ENCODE measurements at places on chromosomes 13 and 19.

DNA sequence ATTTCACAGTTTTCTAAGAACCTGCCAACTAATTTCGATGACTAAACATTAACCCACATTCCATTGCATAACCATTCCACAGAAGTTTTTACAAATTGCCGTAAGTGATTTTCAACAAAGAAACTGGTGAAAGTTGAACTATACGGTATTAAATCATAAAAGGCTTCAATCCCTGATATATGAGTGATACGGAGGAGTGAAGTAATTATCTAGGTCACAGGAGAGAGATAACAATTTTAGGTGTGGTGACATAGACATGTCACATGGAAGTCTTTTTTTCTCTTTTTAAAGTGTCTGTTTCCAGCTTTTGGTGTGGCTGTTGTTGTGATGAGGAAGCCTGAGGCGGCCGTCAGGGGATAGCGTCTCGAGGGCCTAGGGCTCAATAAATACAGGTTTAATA, 29.4 kb downstream of the TBC1D4 start:
- DNase-seq: no peak

GRCh38 chr19:584240-585001, 5.3 kb upstream of the HCN2 start:
- no peak for DNase-seq

DNA sequence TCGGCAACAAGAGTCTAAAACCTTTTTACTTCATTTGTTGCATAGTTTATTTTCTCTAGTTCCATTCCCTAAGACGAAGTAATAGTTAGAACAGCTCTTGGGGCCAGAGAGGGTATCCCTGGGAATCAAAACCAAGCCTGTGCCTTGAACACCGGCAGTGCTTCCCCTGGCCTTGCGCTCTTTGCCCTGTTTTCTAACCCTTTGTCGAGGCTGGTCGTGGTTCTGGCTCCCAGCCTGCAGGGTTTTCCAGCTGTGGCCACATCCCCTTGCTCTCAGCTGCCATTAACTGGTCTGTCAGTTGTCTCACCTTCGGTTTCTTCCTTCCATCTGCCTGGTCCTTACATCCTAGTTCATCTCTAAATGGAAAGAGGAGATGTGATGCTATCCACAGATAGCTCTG, 61.0 kb downstream of the HSPH1 start:
- no peak for DNase-seq

GRCh38 chr13:96744367-96745331, 249.6 kb downstream of the OXGR1 start:
- no peak for DNase-seq

DNA sequence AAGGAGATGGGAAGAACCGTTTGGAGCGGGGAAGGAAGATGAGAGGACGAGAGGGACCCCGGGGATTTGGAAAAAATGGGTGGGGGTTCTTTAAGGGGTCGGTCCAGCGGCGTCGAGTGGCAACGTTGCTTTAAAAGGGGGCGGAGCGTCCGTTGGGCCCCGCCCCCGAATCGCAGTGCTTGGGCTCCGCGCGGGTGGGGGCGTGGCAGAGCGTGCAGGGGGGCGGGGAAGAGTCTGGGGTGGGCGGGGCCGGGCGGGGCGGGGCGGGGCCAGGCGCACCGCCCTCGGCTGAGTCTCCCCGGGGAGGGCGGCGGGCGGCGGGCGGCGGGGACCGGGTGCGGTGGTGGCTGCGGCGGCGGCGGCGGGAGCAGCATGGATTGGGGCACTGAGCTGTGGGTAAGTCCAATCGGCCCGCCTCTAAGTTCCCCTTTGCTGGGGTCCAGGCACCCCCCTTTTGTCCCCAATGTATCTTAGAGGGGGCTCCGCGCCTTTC, at the start of gene TRIP10:
TRIP10 (plus strand) TSS at position 291 of the 493 bp plus-strand sequence; CDS start at position 373, 82 bp downstream.
- DNase-seq: peak; percentile 61

DNA sequence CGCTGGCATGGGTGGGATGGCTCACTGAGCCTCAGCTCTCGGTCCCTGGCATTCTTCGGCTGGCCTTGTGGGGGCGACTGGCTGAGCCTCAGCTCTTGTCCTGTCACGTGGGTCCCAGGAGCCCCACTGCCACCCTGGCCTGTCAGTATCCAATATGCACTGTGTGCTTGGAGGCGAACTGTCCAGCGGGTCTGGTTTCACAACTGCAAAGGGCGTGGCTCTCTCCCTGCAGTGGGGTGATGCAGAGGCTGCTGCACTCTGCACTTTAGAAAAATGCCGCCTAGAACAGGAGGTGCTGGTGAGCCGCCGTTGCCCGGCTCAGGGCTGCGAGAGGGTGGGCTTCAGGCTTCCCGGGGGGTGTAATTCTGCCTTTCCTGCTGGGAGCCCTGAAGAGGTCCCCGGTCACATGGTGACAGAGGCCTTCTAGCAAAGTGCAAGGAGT, 17.0 kb upstream of the TMEM255B start:
- DNase-seq: peak; percentile 31

DNA sequence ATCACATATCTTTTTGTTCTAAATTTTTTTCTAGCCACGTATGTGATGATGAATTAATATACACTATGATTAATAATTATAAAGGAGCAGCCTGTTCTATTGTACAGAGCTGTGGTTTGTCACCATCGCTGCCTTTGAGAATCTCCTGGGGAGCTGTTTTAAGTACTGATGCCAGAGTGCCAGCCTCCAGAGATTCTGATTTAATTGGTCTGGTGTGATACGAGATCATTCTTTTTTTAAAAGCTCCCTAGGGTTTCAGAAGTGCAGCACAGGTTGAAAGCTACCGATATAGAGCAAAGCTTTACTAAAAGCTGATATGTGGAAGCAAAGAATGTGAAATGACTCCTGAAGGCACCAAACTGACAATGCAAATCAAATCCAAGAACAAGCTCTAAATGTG, 314.7 kb downstream of the ITGBL1 start:
- no peak for DNase-seq

DNA sequence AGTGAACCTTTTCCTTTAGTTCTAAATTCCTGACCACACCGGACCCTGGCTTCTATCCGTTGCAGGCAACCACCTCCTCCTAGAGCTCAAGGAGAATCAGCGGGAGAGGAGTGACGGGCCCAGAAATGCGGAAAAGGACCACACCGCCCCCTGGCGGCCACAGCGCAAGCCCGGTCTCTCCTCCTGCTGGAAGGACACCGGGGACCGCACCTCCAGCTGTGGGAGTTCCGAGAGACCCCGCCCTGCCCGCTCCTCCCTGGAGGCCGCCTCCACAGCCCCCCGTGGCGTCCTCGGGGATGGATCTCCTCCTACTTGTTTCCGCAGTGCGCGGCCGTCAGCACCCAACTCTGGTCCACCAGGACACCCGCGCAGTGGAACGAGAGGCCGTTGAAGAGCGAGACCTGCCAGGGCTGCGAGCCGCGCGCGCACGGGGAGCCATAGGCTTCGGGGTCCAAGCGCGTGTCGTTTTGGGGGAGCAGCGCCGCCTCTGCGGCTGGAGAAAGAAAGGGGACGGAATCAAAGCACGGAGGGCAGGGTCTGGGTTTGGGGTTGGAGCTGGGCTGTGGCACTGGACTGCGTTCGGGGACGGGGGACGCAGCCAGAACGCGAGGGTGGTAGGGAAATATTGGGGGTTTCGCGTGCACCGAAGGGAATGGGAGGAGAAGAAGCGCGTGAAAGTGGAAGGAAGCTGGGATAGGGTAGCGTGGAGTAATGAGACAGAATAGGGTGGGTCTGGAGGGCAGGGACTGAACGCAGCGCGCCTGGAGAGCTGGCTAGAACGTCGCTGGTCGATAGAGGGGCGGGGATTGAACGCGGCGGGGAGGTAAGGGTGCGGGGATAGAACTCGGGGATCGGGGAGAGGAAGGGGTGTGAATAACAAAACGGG, 2.5 kb downstream of the KLK10 start:
- peak; percentile 46 for DNase-seq

- peak; percentile 65 for DNase-seq
These were observed 4.2 kb downstream of the LTBP4 start for GRCh38 chr19:40605216-40605971.

DNA sequence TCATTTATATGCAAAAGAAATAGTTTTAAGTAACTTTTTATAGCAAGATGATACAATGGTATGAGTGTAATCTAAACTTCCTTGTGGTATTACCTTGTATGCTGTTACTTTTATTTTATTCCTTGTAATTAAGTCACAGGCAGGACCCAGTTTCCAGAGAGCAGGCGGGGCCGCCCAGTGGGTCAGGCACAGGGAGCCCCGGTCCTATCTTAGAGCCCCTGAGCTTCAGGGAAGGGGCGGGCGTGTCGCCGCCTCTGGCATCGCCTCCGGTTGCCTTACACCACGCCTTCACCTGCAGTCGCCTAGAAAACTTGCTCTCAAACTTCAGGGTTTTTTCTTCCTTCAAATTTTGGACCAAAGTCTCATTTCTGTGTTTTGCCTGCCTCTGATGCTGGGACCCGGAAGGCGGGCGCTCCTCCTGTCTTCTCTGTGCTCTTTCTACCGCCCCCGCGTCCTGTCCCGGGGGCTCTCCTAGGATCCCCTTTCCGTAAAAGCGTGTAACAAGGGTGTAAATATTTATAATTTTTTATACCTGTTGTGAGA, 10.2 kb downstream of the PLPPR3 start:
- no peak for DNase-seq

GRCh38 chr13:92900446-92900845, 326.2 kb upstream of the GPC6 start:
- DNase-seq: no peak

DNA sequence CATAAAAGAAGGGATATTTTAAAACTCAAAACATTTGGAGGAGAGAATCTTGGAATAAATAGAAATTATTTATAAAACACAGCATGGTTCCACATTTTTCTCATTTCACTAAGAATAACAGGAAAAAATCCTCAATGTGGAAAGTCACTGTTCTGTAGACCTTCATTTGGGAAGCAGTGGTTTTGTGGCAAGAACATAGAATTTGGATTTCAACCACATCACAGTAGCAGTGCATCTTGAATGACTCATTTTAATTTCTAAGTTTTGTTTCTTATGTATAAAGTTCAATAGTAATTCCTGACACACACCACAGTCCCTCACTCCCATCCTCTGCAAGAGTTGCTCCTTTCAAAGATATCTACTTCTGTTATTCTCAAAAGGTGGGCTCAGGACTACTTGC, 264.0 kb downstream of the ENOX1 start:
- no peak for DNase-seq

GRCh38 chr13:100428986-100429385, 159.6 kb downstream of the GGACT start:
- no peak for DNase-seq

- no peak for DNase-seq
These were observed 3.7 kb upstream of the RAP2A start for GRCh38 chr13:97430296-97430695.

DNA sequence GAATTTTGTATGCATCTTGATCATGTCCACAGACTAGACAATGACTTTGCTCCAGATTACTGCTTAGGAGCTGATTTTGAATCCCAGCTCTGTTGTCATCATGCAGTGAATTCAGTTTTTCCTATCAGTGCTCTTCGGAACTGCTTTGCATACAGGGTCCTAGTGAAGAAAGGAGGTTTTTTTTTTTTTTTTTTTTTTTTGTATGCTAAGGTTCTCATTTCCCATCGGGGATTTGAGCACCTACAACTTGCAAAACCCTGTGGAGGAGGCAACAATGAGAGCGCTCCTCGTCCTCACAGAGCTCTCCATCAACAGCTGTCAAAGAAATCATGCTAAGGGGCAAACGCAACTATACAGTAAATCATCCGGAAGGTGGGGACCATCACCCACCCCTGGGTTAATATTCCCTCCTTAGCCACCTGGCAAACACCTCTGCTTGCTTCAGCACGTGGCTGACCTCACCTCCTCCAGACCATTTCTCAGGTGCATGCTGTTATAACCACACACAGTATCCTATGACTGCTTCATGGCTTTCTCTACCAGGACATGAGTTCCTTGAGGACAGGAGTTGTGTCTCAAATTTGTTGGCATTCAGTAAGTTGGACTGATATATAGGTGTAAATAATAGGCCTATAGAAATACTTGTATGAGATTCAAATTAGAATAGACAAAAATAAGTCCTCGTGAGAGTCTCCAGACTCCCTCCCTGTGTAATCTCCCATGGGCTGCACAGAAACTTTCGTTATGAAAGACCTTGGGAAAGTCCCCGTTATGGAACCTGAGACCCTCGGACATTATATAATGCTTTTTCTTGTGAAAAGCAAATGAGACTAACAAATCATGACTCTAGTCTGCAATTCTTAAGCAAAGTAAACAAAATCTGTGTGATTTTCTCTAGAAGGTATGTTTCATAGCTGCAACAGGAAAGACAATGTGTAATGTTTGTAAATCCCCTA, 113.8 kb downstream of the KATNAL1 start:
- no peak for DNase-seq

DNA sequence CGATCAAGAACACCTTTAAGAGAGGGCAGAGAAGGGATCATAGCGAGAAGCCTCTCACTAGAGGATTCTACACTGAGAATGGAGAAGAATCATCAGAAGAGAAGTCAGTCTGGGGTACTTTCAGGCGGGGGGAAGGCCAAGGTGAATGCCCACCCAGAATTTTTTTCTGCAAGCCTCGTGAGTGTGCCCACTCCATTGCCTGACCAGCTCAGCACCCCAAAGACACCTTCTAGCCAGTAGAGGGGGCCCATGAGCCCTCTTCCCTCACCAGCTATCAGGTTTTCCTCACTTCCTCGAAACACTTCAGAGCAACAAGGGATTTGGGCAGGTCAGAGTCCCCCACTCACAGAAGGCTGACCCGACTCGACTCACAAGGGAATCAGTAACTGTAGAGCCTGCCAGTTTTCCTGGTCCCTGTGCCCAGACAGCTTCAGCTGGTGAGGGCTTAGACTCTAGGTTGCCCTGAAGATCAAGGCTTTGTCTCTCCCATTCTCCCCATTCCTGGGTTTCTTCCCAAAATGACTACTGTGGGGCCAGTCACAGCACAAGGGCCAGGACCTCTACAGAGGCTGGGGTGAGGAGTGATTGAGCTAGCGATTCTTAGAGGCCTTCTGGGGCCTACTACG, 18.4 kb downstream of the NLRP13 start:
- peak; percentile 6 for DNase-seq

DNA sequence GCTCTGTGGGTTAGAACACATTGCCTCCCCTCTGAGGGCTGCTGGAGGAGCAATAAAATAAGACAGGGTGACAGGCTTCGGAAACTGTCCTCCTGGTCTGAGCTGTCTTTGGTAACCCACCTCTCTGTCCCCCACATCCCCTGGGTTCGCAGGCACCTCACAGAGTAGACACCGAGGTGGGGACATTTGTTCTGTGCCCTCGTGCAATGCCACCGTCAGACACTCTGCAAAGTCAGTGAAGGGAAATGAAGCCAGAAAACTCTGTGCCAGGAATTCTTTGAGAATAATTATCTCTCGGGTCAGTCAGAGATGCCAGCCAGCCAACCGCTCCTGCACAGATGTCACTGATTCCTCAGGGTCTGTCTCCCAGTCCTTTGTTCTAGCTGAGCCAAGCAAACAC, 493.6 kb downstream of the FOXO1 start:
- DNase-seq: no peak

GRCh38 chr13:71727042-71727441, 140.0 kb downstream of the DACH1 start:
- DNase-seq: no peak

GRCh38 chr13:58597552-58597951, 966.0 kb downstream of the PCDH17 start:
- DNase-seq: no peak

- DNase-seq: no peak
These were observed 19.4 kb upstream of the GPR18 start for GRCh38 chr13:99277629-99278028.

- no peak for DNase-seq
These were observed 29.4 kb downstream of the KLF12 start for GRCh38 chr13:74104661-74105275.

- DNase-seq: no peak
These were observed 48.1 kb downstream of the ZC3H13 start for GRCh38 chr13:46004491-46004890.

Measured in NCI-H460 (cell line).